Muscle of back (tissue), 13 donors: ENCODE measurements at places on chromosomes 2 and 18. TPM values are rescaled to one million over a fixed set of nuclear protein-coding genes. Genes with fewer than 3 reads are reported as not detected.

The CDH20 gene
- 1.4 TPM for polyA plus RNA-seq

GRCh38 chr2:223357076-223357475 lies 245.1 kb downstream of the SCG2 start:
- no peak for DNase-seq

The CENPA gene
- polyA plus RNA-seq = 6.9 TPM

DNA sequence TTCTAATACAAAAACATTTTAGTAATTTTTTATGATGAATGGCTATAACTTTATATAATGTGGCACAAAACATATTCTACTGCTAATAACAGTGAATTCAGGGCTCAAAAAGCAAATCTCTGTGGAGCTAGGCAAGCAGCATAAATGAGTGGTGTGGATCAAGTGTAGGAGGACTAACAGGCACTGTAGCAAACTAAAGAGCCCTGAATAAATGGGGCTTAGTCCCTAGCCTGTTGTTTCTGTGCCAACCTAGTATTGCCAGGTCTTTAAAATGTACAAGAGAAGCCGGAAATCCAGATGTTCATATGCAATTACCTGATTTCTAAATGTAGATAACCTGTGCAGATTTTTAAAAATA lies 18.5 kb downstream of the REL start:
- DNase-seq = no peak

GRCh38 chr18:76985951-76986236 lies 146.7 kb downstream of the MBP start:
- no peak for DNase-seq

GRCh38 chr2:134275058-134275862 lies 21.4 kb downstream of the MGAT5 start:
- DNase-seq = no peak

DNA sequence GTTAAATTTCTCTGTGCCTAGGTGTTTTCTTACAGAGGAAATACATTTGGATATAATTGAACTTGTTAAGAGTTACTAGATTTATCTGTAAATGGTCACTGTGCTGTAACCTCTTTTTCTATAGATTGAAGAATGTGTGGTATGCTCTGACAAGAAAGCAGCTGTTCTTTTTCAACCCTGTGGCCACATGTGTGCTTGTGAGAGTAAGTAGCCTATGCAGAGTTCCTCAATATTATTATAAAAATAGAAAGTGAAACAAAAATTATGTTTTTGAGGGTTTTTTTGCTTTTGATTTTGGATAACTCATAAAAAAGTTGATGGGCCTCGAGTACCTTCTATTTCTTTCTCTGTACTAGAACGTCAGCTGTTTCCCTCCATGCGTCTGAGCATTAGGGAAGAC lies 112.4 kb downstream of the MIB1 start:
- DNase-seq = no peak

DNA sequence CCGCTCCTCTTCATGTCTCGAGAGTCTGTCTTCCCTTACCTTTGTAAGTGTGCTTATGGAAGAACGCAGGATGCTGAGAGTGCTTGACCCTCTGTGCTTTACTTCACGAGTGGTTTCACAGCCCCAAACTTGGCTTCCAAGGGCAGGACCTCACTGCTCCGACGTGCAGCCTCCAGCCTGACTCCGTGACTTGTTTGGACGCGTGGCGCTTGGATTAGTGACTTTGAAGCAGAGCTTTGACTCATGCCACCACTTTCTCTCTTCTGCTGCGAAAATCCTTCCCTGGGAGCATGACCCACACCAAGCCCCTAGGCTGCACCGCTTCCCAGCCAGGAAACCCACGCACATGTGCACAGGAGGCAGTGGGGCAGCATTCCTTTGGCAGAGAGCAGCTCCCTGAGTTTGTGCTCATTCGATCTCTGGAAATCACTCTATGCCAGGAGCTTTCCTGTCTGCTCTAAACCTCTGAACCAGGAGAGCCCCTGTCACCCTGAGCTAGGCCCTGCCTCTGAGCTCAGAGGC lies 207.8 kb upstream of the HS6ST1 start:
- DNase-seq = no peak

The MYCN gene
- 4.4 TPM for polyA plus RNA-seq

- no peak for DNase-seq
Observed at GRCh38 chr2:234491281-234491680, 5.6 kb downstream of the ARL4C start.

The AOX1 gene
- 1.5 TPM for polyA plus RNA-seq

GRCh38 chr2:234261736-234262135 lies 211.2 kb downstream of the SPP2 start:
- no peak for DNase-seq

GRCh38 chr18:77084688-77085035 lies 47.9 kb downstream of the MBP start:
- peak; percentile 68 for DNase-seq

- DNase-seq = no peak
Observed at GRCh38 chr2:213121690-213122089, 29.7 kb downstream of the IKZF2 start.

DNA sequence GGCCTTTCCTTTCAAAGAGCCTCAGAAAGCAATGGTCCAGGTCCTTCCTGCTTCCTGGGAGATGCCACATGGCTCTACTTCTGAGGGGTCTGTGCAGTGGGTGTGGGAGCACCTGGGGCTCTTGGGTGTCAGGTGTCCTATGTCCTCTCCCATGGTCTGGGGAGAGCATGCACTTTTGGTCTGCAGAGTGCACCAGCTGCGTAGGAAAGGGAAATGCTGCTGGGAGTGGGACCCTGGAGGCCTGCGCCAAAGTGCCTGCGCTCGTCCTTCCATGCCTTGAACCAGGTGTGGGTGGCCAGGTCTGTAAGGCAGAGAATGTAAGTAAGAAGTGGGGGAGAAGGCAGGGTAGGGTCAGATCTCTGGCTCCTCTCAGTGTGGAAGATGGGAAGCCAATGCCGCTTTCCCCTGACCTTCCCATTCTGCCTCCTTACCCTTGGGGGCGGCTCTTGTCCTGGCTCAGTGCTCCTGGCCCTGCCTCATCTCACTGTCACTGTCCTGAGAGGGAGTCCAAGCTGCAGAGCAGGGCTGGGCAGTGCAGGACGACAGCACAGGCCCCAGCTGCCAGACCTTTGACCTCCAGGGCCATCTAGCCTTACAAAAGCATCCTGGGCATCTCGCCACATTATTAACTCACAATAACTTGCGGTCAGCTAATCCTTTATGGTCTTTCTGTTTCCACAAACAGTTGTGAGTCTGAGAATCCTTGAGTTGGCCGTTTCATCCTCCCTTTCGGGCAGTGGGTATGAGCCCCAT lies 6.6 kb upstream of the PROM2 start:
- no peak for DNase-seq
